ENCODE measurements at places on chromosomes 7 and 10.

GRCh38 chr7:149558149-149558861 lies 60.7 kb upstream of the ZNF746 start:
- DNase-seq, result no peak

DNA sequence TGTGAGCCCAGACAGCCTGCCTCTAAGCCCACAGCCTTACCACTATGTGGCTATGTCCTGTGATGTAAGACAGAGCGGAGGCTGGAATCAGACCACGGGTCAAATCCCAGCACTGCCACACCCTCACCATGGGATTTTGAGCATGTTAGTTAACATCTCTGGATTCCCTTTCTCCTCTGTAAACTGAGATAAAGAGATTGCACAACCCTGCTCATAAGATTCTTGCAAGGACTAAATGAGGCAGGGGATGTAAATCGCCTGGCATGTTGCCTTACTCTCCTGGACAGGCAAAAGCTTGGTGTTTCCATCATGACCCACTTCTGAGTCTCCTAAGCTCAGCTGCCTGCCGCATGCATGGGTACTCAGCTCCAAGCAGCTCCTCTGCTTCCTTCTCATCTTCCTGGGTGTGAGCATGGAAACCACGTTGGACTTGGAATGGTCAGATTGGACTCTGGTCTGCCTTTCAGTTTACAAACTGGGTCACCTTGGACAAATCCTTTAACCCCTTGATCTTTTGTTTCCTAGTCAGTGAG lies 41.3 kb upstream of the MTURN start:
- DNase-seq, result no peak

DNA sequence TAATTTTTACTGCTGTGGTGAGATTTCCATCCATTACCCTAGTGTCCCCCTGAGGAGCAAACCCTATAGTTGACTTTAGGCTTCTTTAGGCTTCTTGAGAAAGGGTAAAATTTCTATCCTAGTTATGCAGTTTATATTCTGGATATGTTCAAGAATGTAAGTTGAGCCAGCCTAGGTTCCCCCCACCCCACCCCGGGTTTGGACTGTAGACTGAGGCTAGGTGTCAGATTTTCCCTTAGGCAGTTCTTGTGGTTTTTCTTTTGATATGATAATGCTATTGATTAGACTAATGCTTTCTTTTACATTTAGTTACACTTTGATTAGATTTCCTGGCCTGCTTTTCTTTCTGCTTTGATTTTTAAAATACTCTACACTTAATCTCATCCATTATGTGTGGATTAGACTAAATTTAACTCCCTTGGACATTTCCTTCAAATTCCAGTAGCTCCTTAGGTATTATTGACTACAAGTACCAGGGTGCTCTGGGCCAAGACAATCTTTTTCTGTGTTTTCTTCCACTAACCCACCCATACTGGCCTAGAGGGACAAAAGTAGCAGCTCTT lies 37.7 kb downstream of the NRF1 start:
- DNase-seq, result no peak

DNA sequence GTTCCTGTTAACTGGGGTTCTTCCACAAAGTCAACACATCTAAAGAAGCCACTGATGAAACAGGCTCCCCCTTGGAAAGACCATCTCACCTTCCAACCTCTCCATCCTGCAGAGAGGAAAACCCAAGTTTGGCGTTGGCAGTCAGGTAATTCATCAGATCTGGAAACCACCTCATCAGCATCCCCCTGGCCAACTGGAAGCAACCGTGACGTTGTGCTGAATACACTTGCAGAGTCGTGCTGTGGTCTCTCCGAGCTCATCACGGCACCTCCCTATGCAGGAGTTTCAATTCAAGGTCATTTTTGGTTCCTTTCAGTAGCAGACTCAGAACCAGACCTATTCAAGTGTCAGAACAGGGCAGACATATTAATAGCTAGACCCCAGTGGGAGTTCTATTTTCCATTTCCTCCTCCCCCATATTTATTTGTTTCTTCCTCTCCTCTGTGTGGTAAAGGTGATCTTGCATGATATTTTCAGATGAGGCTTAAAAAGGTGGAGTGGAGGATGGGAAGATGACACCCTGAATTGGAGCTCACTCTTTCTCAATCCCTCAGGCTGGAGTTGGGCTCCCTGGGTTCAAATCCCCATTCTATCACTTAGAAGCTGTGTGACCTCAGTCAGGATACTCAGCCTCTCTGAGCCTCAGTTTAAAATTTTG lies 149.1 kb upstream of the ADO start:
- no peak for DNase-seq

GRCh38 chr10:29806350-29806788 lies 171.6 kb upstream of the SVIL start:
- DNase-seq, result no peak
